HT1080 (cell line): ENCODE measurements at places on chromosomes 12 and 14. TPM values are rescaled to one million over a fixed set of nuclear protein-coding genes. Genes with fewer than 3 reads are reported as not detected.

GRCh38 chr14:75647640-75648039 lies 13.0 kb downstream of the ERG28 start:
- DNase-seq: no peak

GRCh38 chr14:23057757-23058653 lies 685 bp upstream of the CDH24 start:
- DNase-seq: peak; percentile 81

DNA sequence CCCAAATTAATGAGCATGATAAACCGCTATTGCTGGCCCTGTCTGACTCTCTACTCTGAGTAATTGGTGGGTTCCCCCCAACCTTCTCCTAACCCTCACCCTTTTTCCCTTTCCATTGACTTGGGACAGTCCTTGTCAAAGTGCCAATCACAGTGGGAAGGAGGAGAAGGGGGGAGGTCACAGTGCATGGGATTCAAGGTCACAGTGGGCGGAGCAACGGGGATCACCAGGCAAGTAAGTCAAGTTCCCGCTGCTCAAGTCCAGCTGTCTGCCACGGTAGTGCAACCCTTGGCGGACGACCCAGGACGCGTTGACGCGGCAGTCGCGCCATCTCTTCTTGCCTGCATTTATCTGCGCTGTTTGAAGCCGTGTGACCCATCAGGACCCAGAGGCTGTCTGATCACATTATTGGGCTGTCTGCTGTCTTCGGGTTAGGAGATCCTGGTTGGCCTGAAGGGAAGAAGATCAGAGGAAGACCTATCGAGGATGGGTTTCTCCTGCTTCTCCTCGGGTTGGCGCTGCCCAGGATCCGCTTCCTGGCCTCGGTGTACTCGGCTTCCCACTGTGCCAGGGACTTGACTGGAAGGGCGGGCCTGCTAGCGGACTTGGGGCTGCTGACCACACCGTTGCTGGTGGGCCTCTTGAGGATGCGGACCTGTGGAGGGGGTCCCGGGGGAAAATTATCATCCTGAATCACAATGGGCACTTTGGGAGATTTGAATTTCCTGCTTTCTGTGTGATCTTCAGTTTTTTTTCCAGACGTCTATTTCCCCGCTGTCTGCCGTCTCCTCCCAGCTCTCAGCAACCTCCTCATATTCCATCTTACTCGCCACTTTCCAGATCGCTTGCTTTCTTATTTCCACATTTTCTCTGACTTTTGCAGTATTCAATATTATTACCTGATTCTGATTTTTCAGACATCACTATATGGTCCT lies 3.1 kb upstream of the MDM2 start:
- no peak for DNase-seq

GRCh38 chr12:120199595-120200306 lies 1.2 kb downstream of the RPLP0 start:
- peak; percentile 55 for DNase-seq

GRCh38 chr12:21666722-21667121 lies 9.1 kb upstream of the LDHB start:
- DNase-seq: no peak

GRCh38 chr12:254039-254438 lies 8.6 kb downstream of the SLC6A13 start:
- DNase-seq: no peak

GRCh38 chr12:24560192-24560775 lies 388.6 kb downstream of the BCAT1 start:
- no peak for DNase-seq

Gene GPRC5D
- not detected in 2 replicates for total RNA-seq

Gene PLBD1
- total RNA-seq: not detected in 2 replicates

- DNase-seq: peak; percentile 95
Observed at GRCh38 chr14:69766984-69767368, at the start of gene SRSF5. TSS of gene SRSF5 (plus strand) at chr14:69767142. CDS start at chr14:69768157, 1,015 bp downstream.

DNA sequence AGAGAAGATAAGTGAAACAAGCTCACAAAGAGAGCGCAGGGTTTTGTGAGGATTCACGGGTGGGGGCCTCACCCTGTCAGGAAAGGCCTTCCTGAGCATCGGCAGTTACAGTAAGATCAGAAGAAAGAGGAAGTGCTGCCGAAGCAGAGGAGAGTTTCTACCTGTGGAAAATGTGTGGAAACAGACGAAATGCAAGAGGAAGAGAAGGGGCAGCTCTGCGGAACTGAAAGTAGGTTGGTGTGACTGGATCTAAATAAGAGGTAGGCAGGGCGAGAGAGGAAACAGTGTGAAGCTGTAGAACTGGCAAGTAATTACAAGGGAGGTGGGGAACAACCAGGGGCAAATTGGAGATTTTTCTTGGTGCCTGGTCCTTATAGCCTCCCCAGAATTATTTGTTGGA lies 2.6 kb downstream of the GPR68 start:
- DNase-seq: no peak

Gene GALNT16
- 7.8 and 12.6 TPM in 2 replicates for total RNA-seq

GRCh38 chr12:108162207-108162606 lies 33.1 kb downstream of the WSCD2 start:
- DNase-seq: no peak

Gene PIP4P1
- 20.5 and 21.0 TPM in 2 replicates for total RNA-seq

DNA sequence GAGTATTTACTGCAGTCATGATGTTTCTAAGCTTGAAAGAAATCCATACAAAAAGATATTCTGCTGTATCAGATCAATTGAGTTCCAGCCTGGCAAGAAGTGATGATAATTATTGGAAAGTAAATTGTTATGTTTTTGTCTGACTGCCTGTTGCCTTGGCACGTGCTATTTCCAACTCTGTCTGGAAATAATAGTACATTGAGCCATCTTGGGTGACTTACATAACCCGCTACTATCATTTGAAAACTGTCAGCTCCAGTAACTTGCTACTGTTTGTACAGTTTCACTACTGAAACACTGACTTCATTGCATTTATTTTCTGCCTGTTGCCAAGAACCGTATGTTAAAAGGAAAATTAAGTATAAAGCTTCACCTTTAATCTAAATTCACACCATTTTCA lies 318.6 kb downstream of the ITPR2 start:
- no peak for DNase-seq

DNA sequence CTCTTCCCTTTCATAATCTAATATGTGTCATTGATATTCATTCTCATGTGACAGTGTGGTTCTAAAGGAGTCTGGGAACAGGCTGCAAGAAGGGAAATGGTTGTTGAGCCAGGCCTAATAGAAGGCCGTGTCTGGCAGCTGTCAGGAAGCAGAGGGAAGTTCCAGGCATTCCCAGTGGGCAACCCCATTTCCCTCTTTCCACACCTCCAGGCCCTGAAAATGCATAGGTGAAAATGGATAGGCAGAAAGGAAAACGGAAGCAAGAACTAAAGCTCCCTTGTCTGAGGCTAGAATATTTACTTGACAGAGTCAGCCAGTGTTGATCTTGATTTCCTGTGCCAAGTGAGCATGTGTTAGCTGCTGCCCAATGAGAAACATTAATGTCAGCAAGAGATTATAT lies 97.7 kb downstream of the PPM1A start:
- peak; percentile 38 for DNase-seq

GRCh38 chr12:7369274-7369729 lies 65.4 kb downstream of the ACSM4 start:
- DNase-seq: peak; percentile 66

Gene SLCO1B3
- total RNA-seq: 11.6 and 13.6 TPM in 2 replicates

Gene OTX2
- not detected in 2 replicates for total RNA-seq

DNA sequence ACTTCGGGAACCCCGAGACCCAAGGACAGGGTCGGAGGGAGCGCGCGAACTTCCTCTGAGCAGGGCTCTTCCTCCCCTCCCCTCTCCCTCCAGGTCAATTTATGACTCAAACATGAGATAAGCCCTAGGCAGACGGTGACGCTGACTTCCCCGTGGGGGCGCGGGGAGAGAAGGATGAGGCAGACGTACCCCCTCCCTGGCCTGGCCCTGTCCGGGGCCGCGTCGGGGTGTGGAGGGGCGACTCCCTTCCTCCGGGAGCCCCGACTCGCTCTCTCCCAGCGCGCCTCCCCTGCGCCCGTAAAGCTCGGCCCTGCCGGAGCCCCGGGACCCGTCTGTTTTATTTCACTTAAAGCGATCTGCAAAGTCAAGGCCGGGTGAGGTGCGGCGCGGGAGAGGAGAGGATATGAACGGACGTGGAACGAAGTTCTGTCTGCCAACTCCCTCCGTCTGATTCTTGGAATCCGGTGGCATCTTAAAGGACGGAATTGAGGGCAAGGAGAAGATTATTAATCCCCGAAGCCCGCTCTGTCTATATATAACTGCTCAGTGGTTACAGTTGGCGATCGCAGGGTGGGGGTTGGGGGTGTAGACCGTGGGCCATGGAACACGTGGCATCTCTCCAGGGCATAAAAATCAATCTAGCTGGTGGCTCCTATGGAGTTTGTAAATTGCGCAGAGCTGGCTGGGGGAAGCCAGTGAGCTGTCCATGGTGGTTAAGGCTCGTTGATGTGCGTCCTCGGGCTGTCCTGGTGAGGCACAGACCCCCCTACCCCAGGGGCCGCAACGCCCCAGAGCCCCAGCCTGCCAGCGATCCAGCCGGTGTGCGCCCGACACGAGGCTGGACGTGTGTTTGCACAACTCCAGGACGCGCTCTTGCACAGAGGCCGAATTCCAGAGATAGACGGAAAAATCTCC lies 2.9 kb upstream of the PTHLH start:
- no peak for DNase-seq

Gene TCL1B
- not detected in 2 replicates for total RNA-seq
